Neural crest cell (in vitro differentiated cells): ENCODE measurements at places on chromosomes 4 and X.

DNA sequence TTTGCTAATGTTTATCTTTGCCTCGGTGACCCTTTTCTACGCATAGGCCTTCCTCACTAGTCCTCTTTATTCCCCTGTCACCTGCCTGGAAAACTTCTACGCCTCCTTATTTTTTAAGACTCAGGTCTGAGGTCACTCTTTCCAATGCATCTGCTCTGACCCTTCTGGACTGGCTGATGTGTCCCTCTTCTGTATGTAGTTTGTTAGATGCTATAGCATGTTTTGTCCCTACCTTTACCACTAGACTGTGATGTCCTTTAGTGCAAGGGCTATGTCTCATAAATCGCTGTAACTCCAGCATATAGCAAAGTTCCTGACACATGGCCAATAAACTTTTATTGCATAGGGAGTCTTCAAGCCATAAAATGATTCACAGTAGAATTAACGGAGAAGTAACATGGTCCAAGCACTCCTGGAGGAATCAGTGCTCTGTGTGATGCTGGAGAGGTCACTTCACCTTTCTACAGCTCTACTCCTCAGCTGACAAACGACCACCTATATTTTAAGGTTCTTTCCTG lies 872.5 kb upstream of the SLIT2 start:
- DNase-seq = no peak

- DNase-seq = no peak
Measured at GRCh38 chr4:167642250-167642649, 408.0 kb upstream of the SPOCK3 start.

DNA sequence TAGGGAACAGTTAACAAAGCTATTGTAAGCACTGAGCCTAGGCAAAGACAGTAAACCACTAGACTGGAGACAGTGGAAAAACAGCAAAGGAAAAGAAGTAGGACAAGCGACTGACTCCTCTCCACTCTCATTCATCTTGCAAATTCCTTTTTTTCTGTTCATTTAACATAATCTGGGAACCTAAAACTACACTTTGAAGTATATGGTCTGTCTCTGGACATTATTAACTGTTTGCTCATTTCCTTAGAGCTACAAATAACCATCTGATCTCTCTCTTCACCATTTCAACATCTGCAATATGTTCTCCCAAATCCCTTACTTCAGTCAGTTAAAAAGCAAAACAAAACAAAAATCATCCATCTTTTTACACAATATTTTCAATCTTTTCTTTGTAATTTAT lies 642 bp downstream of the HMGN5 start:
- DNase-seq = no peak

DNA sequence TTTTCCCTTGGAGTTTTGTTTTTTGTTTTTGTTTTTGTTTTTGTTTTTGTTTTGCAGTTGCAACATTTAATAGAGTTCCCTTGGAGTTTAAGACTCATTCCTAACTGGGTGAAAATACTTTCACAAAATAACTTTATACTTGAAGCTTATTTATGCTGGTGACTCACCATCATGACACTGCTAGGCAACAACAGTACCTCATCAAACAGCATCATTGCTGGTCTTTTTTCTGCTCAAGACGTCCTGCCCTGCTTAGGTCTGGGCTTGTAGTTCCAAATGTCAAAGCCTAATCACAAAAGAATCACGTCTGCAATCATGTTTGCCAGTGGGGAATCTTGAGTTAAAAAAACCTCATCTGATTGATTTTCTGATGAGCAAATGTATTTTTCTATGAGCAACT lies 105.7 kb upstream of the PRPS2 start:
- DNase-seq = no peak

DNA sequence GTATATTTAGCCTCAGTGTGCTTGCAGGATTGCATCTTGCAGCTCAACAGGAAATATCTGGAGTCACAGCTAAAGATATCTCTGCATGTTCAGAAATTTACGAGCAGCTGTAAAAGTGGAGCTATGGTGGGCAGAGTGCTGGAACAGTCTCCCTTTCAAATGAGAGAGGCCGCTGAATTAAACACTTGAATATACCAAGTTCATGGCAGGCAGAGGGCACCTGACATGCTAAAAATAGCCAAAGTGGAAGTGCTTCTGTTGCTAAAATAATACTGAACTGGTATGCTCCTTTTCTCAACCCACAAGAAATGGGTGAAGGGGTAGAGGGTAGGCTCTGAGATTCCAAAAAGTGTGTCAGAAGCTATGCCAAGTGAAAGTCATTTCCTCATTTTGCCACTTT lies 98.1 kb downstream of the MGST2 start:
- DNase-seq = no peak

- no peak for DNase-seq
Measured at GRCh38 chr4:16351161-16351560, 124.9 kb upstream of the TAPT1 start.

DNA sequence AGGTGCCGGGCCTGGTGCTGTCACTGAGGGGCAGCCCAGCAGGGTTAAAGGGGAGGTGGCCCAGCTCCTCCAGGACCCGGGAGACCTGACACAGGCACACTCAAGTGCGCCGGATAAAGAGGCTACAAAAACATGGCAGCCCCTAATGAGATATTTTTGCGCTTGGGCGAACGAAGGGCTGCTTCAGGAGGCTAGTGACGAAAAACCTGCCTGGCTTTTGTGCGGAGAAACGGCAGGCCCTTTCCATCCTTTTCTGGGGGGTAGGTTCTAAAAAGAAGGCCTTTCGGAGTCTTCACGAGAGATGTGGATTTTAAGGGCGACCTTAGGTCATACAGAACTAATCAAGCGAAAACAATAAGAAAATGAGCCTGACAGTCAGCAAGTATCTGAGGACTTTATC lies 35.5 kb downstream of the HELT start:
- DNase-seq = no peak

GRCh38 chr4:102527695-102528283 lies 26.6 kb downstream of the NFKB1 start:
- no peak for DNase-seq

DNA sequence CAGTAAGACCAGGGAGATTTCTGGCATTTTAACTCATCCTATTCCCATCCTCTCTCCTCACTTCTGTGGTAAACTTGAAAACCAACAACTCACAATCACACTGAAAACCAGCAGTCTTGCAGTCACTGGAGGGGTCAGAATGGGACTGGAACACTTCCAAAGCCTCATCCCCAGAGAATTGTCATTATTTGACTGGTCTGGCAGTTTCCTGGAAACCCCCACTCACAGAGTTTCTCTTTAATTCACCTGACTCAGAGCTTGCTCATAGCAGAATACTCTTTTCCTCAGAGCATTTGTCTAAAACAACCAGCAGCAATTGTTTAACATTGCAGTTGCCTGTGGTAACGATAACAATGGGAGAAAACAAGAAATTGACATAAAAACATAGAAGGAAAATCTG lies 7.3 kb upstream of the RAB9B start:
- DNase-seq = no peak

DNA sequence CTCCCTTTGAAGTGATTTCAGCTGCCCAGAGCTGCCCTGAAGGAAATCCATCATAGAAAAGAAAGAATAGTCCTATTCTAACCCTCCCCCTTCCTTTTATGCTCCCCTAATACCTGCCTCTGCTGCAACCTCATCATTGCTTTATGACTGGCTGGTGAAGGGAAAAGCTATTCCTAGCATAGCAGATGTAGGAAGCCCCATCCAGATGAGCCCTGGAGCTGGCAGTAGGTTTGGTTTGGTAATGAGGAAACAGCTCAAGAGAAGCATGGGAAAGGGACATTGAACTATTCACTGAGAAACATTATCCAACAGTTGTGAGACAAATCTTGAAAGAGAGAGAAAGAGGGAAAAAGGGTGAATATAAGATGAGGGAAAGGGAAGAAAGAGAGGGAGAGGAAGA lies 29.2 kb downstream of the ARSJ start:
- DNase-seq = no peak

DNA sequence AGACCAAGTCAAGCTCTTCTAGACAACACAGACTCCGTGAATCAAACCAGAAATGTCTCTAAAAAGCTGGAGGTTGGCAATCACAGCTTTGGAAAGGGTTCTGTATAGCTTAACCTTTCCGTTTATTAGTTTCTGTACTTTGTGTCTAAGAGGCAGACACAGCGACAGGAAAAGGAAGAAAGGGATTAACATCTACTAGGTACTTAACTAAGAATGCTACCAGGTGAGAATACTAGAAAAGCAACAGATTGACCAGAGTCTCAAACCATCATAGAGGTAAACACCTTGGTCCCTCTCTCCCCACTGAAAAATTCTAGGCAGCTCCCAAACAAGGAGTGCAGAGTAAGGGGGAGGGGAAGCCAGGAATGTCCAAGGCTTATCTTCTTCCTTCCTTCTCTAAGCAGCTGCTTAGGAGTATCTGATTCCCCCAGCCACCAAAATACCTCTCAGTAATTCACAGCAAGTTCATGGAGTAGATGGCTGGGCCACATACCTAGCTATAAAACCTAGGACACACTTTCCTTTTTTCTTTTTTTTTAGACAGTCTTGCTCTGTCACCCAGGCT lies 80.8 kb downstream of the APBB2 start:
- no peak for DNase-seq

DNA sequence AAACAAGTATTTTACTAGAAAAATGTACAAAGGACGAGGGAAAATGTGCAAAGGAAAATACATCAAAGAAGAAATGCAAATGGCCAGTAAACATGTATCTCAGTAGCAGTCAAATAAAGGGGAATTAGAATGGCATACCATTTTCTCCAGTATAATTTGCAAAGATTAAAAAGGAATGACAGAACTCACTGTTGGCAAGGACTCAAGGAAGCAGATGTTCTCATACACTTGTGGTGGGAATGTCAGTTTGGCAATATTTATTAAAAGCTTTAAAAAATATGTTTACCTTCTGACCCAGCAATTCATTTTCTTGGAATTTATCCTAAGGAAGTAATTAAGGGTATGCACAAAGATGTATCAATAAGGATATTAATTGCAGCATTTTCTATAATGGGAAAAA lies 7.6 kb downstream of the CLCN5 start:
- no peak for DNase-seq

GRCh38 chr4:97593248-97593647 lies 550.0 kb downstream of the STPG2 start:
- no peak for DNase-seq

- DNase-seq = no peak
Measured at GRCh38 chr4:47835494-47835893, 2.4 kb downstream of the CORIN start.

- DNase-seq = no peak
Measured at GRCh38 chr4:26217961-26218676, 102.7 kb upstream of the RBPJ start.

GRCh38 chrX:53133400-53133799 lies 39.5 kb downstream of the KANTR start:
- no peak for DNase-seq

DNA sequence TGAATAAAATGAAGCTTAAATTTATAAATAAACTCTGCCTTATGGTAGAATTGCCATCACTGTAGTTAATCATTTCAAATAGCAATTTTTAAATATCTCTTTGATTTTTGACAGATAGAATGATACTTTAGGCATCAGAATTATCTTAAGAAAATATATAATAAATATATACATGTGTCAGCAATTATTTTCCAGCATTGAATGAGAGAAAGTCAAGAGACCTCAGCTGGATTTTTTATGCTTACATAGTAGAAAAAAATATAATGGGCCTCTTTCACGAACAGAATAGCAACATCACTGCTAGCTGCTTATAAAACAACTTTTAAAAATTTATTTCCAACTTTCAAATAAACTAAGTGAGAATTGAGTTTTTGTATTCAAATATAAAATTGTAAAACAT lies 424.0 kb upstream of the MAGEB16 start:
- DNase-seq = no peak

GRCh38 chrX:75603833-75604232 lies 81.0 kb upstream of the ZDHHC15 start:
- DNase-seq = no peak

DNA sequence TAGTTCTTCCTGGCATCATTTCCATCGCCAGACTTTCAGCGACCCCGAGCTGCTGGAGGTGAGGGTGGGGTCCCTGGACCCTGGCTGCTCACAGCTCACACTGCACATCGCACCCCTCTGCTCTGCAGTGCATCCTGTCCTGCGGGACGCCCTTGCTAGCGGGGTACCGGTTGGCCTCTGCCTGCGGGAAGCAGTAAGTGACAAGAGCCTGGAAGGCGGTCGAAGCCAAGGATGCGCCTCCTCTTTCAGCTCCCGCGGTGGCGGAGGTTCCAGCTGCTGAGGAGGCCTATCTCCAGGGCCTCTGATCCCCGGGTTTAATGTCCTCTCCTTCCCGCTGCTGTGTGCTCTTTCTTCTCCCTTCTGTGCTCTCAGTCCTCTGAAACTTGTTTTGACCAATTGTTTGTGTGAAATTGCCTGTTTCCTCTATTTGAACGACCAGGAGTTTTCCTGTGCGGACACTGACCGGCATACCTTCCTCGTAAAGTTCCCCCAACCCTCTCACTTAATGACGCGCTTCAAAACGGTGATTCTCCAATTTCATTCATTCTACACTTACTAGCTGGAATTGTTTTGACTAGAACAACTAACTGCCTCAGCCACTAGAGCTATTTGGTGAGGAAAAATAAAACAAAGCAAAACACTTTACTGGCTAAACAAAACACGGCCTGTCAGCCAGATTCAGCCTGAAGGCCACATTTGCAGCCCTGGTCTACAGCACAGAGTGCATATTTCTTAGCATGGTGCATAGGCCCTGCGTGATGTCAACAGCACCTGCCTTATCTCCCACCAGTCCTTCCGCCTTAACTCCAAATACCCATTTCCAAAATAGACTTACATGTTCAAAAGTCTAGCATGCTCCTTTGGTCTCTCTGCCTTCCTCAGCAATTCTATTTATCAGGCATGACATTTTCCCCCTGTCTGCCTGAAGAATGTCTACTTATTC lies 28.0 kb downstream of the MGAT4D start:
- no peak for DNase-seq

- no peak for DNase-seq
Measured at GRCh38 chr4:154616287-154616686, 3.8 kb upstream of the FGG start.

GRCh38 chr4:129550281-129550785 lies 454.4 kb downstream of the C4orf33 start:
- DNase-seq = no peak

DNA sequence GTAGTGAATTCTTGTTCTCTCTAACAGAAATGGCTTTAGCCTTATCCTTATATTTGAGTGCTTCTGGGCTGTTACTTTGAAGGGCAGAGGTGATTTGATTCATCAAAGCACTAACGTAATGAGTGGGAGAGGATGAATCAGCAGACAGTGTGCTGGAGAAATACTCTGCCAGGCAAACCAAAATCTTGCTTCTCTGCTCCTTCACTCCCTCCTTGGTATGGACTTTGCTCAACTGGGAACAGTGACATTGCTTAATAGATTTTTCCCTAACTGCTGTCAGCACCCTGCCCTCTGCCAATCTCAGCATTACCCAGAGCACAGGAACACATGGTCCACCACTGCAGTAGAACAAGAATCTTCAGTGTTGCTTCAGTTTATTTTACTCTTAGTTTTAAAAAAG lies 56.0 kb downstream of the PDLIM5 start:
- DNase-seq = no peak

GRCh38 chr4:149884046-149884445 lies 68.4 kb upstream of the IQCM start:
- DNase-seq = no peak

- DNase-seq = no peak
Measured at GRCh38 chr4:129561886-129562671, 466.1 kb downstream of the C4orf33 start.
